Right forelimb (tissue), 1 donor: ENCODE measurements at places on chromosomes 2 and 18.

- peak; percentile 83 for DNase-seq
Measured at GRCh38 chr2:113324684-113325160, 46.0 kb upstream of the PAX8 start.

DNA sequence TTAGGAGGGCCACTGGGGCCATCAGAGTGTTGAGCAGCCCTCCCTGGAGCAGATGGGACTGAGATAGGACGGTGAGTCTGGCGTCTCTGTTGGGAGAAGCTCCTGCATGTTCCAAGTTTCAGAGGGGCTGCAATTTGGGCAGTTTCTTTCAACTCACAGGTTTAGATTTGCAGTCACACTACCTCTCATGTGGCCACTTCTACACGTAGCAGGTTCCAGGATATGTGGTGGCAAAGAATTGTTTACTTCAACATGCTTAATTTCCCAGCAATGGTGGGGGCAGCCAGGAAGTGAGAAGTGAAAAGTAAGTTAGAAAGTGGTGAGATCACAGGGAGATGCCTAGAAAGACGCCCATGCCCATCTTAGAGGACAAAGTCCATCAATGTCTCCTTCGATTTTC lies 9.3 kb downstream of the NCK2 start:
- peak; percentile 25 for DNase-seq

DNA sequence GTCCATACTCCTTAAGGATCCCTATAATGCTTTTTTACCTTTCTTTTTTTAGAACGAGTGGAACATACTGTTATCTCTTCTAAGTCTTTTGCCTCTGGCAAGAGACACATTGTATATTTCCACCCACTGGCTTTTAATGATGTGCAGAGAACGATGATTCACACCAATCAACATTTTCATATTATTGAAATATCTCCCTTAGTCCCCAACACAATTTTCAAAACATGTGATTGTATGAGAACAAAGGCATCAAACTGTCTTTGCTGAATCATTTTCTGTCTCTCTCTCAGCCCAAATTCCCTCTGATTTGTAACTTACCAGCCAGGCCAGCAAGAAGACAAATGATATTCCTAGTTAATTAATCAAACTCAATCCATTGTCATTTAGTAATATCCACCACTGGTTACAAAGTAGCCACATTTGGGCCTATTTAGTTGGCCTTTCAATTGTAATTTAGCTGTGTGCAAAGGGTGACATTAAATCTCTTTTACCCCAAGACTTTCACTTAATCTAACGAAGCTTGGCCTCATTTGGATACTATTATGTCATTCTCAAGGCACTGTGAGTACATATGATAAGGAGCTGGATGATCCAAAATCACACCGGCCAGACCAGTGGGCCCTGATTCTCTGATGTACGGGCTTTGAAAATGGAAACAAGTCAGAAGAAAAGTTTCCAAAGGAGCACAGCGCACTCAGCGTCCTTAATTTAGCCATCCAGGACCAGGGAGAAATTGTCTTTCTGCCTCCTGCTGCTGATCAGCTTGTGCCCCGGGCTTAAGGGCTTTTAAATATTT lies 185.1 kb downstream of the SCG2 start:
- no peak for DNase-seq

GRCh38 chr18:34801774-34802173 lies 91.7 kb downstream of the DTNA start:
- DNase-seq: no peak

- DNase-seq: no peak
Measured at GRCh38 chr2:131056204-131056931, 36.9 kb downstream of the FAM168B start.

GRCh38 chr2:165793779-165794535 lies at the start of gene GALNT3:
Gene GALNT3 (minus strand): TSS chr2:165794247. CDS start chr2:165770700, 23,547 bp downstream.
- peak; percentile 52 for DNase-seq

DNA sequence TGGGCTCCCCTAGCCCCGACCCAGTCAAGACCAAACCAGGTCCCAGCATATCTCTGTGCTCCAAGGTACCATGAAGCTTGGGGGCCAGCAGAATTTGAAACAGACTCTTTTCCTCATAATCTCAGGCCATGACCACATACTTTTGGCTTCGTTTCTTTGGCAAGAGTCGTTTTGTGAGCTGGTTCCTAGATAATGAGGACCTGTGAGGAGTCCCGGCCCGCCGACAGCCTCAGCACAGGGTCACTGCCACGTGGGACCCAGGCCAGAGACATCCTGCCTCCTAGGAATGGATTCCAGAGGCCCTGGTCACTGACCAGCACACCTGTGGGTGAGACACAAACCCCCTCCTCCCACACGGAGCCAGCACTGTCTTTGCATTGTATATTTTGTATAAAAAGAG lies 73.5 kb downstream of the VAPA start:
- no peak for DNase-seq

DNA sequence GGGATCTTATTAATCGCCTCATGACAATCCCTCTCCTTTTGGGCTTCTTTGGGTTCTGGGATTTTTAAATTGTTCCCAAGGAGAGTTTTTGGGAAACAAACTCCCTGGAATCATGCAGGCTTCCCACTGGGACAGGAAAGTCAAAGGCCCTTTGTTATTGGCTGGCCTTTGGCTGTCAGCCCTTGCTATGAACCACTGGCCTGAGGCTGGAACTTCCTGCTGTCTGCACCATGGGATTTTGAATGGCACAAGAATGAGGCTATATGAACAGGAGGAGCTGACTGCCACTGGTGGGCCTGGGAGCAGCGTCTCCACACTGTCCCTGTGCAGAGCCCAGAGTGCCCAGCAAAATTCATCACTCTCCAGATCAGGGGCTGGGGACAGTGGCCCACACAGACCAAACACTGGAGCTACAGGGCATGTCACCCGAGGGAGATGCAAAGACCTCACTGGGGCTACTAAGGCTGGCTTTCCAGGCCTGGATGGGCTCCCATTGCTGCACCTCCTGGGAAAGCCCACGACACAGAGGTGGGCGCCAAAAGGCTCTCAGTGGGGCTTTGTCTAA lies 35.7 kb downstream of the STEAP3 start:
- DNase-seq: peak; percentile 44

DNA sequence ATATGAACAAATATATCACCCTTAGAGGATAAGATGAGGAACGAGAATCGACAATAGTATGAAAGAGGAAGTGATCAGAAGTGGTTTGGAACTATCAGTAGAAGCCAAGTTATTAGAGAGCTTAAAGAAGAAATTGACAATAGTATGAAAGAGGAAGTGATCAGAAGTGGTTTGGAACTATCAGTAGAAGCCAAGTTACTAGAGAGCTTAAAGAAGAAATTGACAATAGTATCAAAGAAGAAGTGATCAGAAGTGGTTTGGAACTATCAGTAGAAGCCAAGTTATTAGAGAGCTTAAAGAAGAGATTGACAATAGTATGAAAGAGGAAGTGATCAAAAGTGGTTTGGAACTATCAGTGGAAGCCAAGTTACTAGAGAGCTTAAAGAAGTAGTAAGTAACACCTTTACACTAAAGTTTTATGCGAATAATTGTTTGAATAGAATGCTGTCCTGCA lies 175.5 kb downstream of the ZNF407 start:
- no peak for DNase-seq

- DNase-seq: no peak
Measured at GRCh38 chr2:74149247-74149525, 1.5 kb upstream of the BOLA3 start.

- no peak for DNase-seq
Measured at GRCh38 chr2:19810637-19811036, 91.1 kb downstream of the TTC32 start.

- DNase-seq: no peak
Measured at GRCh38 chr2:97931858-97932225, 63.9 kb downstream of the TMEM131 start.

DNA sequence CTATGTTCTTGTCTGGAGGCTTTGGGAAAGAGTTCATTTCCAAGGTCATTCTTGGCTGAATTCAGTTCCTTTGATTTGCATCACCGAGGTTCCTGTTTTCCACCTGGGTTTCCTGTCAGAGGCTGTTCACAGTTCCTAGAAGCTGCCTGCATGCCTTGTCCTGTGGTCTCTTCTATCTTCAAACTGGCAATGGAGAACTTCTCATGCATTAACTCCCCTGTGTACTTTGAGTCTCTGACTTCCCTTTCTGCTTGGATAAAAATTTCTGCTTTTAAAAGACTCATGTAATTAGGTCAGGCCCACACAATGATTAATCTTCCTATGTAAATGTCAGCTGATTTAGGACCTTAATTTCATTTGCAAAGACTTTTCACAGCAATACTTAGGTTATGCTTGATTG lies 499.3 kb upstream of the FANCL start:
- DNase-seq: no peak

GRCh38 chr2:43490252-43490786 lies 105.5 kb downstream of the THADA start:
- no peak for DNase-seq

DNA sequence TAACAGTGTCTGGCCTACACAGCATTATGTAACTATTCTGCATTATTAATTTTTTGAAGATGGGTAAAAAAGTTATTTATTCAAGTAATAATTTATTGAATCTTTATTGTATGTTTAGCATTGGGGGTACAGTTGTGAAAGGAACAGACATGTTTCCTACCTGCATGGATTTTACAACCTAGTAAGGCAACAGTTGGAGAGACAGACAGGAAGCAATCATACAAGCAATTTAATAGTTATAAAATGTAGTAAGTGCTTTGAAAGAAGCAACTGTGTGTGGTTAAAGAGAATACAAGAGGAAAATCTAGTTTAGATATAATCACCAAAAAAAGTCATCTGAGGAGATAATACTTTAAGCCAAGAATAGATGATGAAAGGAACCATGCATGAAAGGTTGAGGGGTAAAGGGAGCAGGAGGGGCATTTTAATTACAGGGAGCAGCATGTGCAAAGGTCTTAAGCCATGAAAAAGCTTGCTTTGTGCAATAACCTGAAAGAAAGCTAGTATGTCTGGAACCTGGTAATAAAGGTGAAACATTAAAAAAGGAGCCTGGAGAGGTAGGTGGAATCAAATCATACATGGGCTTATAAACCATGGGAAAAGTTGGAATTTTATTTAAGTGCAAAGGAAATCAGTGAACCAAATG lies 140.8 kb downstream of the PIK3C3 start:
- DNase-seq: no peak

GRCh38 chr18:70365361-70365760 lies 76.5 kb downstream of the SOCS6 start:
- no peak for DNase-seq

GRCh38 chr2:26175466-26176278 lies 2.8 kb downstream of the GAREM2 start:
- no peak for DNase-seq

GRCh38 chr2:204795156-204795555 lies 249.9 kb downstream of the PARD3B start:
- no peak for DNase-seq

GRCh38 chr2:69652206-69652605 lies 8.7 kb upstream of the AAK1 start:
- no peak for DNase-seq

GRCh38 chr2:223418131-223418530 lies 184.0 kb downstream of the SCG2 start:
- no peak for DNase-seq

GRCh38 chr2:171406044-171406443 lies 27.7 kb downstream of the METTL8 start:
- no peak for DNase-seq

DNA sequence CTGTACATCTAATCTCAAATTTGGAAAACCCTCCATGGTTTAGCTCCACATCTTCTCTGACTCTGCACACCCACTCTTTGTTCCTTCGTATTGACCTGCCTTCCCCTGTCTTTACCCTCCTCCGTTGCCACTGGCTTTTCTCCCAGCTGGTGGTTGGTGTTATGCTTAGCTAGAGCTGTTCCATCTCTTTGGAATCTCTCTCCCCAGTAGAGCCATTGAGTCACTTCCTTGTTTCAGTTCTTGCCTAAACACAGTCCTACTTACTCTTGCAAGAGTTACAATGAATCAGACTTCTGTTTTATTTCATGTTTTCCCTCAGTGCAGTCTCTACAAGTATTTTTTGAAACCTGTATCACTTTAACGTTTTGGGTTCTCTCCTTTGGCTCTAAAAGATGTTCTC lies 263.9 kb downstream of the LTBP1 start:
- DNase-seq: no peak

- DNase-seq: no peak
Measured at GRCh38 chr2:240300261-240300821, 135.1 kb upstream of the GPC1 start.

DNA sequence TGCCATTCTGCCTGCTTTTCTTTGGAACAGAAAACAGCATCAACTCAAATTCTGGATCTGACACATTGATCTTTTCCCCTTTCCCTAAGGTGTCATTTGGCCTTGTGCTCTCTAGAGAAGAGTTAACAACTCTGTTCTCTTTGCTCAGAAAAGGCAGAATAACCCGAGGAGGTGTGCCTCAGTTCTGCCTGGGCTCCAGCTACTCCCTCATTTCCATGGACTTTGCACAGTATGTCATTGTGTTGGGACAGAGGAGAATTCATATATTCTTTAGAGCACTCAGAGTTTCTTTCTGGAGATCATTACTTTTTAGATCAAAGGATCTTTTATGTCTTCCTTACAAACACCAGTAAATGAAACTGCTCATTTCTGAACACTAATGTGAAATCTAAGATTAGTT lies 249.1 kb downstream of the PHLPP1 start:
- DNase-seq: no peak

DNA sequence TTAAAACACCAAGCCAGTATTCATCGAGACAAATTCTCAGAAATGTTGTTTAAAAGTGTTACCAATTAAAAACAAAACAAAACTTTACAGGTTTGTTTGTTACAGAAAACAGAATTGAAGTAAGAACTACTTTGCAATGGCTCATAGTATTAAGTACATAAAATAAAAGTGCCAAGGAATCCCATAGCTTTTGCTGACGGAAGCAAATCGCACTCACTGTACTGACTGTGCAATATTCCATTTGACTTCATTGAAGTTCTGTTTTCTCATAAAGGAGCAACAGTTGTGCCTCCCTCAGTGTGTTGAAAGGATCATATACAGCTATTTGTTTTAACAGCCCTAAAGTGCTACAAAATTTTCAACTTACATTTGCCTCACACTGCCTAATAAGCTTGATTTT lies 507.8 kb downstream of the SPAG16 start:
- DNase-seq: no peak

- no peak for DNase-seq
Measured at GRCh38 chr2:78541451-78542267, 483.8 kb upstream of the REG3G start.

DNA sequence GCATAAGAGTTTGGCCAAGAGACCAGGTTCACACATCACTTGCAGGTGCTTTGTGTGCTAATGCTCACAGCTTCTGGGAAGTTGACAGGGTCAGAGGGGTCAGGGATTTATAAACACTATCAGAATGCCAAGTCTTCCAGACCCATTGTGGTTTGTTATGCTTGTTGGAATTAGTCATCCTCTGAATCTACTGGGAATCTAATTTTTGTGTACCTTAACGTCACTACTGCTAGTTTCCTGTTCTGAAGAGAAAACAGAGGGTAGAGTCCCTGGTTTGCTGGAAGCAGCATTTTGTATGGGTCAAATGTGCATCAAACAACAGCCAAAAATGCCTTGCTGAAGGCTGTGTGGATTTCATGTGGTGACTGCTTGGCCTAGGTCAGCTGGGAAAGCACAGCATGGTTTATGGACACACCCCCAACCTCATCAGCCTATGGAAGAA lies 33.3 kb downstream of the ANTXR1 start:
- DNase-seq: no peak
